Activated CD4-positive, alpha-beta T cell treated with anti-CD3 and anti-CD28 coated beads, Interleukin-2, amount 50 U/mL, for 24 hours (primary cell): ENCODE measurements at places on chromosomes 4 and X.

GRCh38 chr4:154406018-154406795 lies 85.4 kb downstream of the DCHS2 start:
- no peak for DNase-seq

DNA sequence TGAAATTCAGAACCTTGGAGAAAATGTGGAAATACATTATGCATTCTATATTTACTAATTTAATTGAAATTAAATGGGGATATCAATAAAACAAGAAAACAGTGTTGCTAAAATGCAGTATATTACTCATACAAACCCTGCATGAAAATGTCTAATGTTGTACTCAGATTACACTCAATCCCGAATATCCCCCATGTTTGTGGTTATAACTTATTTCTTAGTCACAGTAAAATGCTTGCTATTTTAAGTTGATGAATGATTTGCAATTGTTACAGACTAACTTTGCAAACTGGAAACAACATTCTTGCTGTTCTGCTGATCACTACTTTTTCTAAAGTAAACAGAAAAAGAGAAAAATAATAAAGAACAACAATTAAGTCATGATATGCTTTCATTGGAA lies 33.1 kb upstream of the ANXA10 start:
- no peak for DNase-seq

DNA sequence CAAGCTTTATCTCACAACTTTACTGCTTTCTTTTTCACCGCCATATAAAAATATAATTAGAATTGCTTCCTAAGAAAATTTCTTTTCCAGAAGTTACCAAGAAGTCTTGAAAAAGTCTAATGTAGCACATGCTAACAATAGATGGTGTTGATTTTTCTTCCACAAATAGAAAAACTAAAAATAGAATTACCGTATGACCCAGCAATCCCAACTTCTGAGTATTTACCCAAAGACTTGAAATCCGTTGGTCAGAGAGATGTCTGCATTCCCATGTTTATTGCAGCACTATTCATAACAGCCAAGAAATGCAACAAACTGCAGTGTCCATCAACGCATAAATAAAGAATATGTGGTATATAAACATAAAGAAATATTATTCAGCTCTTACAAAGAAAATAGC lies 17.8 kb upstream of the EDNRA start:
- no peak for DNase-seq

DNA sequence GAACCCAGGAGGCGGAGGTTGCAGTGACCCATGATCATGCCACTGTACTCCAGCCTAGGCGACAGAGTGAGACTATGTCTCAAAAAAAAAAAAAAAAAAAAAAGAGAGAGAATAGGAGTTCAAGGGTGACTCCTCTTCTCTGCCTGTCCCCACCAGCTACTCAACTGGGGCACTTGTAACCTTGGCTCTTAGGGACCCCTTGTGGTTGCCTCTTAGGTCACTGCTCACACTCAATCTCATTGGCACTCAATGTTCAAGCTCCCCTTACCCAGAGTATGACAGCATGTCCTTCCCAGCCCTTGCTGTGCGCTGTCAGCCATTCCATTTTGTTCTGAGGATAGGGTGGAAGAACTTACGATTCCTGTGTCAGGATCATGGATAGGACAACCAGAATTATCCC lies 82.4 kb upstream of the BEND4 start:
- no peak for DNase-seq

- DNase-seq: no peak
These were observed 65.7 kb upstream of the STX18 start for GRCh38 chr4:4607336-4608213.

DNA sequence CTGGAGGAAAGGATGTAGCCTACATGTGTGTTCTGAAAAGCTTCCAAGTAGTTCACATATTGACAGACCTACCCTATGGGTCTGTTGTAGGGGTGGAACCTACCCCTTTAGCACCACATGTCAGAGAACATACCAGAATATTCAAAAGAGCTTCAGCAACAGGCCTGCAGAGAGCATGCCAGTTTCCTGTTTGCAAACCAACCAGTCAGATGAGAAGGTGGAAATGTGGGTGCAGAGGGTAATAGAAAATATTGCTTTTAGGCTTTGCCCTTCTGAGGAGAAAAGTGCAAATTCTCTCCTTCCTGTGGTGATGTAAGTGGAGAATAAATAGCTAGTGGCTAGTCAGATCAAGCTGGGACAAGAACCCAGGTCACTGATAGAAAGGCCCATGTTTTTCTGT lies 16.4 kb downstream of the INTS6L start:
- DNase-seq: no peak

DNA sequence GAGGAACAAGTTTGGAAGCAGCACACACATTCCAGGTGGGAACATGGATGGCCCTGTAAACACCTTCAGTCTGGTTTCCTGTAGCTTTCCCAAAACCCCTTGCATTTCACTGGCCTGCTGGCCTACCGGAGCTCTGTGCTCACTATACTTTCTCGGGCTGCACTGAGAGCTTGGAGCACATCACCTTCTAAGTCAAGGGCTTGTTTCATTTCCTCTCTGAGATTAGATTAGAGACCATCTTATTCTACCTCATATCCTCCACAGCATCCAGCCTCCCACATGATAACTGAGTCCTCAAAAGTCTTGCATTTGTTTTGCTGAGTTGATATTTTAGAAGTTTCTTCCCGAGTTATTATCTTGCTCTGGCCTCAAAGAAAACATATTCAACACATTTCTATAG lies 147.7 kb downstream of the RASL11B start:
- no peak for DNase-seq

GRCh38 chr4:177555007-177555574 lies 112.9 kb upstream of the AGA start:
- DNase-seq: no peak

GRCh38 chr4:76607846-76608245 lies 172.8 kb downstream of the SHROOM3 start:
- no peak for DNase-seq

DNA sequence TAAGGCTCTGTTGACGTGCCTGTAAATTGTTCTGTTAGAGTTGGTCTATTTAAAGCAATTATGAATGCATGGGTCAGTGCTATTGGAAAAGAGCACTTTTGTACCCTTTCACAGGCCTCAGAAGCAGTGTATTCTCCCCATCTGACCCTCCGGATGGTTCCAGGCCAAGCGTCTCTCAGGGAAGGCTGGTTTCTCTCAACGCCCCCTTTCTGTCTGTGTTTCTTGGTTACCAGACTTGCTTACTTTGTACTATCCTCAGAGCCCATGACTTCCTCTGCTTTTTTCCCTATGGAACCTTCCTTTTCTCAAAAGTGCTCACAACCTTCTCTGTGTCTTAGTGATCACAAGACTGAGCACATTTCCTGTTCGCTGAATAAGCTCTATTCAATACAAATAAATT lies 559.3 kb upstream of the ZFP42 start:
- no peak for DNase-seq

GRCh38 chr4:188282471-188283232 lies 143.4 kb downstream of the TRIML1 start:
- DNase-seq: no peak

GRCh38 chr4:40124690-40125089 lies 68.0 kb downstream of the N4BP2 start:
- no peak for DNase-seq

- no peak for DNase-seq
These were observed 1.3 kb downstream of the LCORL start for GRCh38 chr4:18020145-18020670.

- DNase-seq: no peak
These were observed 41.9 kb upstream of the PDLIM3 start for GRCh38 chr4:185576962-185577950.

DNA sequence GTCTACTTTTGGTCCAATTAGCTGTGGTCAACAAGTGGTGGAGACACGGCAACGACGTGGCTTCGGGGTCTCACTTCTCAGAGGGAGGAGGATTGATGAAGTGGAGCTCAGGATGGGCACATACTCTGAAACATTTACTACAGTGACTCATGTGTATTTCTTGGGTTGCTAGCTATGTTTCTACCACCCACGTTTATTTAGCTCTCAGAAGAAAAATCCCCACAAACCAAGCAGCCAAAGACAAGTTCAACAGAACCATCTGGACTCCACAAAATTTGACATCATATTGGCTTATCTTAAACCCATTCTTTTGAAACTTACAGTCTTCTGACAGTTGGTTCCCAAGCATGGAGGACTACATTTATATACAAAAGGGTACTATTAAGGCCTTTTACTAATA lies 158.0 kb downstream of the CBLL2 start:
- DNase-seq: no peak

DNA sequence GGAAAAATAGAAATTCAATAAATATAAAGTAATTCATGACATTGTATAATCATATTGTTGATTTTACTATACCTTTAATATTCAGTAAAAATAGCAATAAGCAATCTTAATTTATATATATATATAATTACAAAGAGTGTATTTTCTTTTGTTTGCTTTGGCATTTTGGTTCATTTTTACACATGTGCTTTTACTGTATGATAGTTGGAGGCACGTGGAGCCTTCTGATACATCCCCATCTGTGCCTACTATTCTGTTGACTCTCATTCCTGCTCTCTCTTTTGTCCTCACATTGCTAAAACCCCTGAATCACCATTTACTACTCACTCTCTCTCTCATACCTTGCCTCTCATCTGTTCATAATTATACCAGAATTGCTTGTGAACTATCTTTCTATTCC lies 106.4 kb upstream of the NDST4 start:
- no peak for DNase-seq

DNA sequence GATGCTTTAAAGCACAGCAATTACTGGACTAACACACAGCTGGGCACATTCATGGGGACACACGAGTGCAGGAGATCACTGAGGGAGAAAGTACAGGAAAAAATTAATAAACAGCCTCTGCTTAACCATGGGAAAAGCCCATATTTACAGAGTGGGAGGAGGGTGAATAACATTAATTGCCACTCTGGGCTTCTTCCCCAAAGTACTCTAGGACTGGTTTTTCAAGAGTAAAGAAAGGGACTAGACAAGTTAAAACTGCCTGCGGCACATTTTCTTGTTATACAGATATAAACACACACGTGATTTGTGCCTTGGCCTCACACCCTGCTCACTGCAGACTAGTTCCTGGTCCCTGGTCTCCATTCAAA lies 179.7 kb upstream of the TET2 start:
- no peak for DNase-seq

GRCh38 chr4:175823015-175823742 lies 11.1 kb upstream of the GPM6A start:
- DNase-seq: no peak

GRCh38 chrX:21973321-21974010 lies 33.0 kb downstream of the SMS start:
- DNase-seq: no peak

DNA sequence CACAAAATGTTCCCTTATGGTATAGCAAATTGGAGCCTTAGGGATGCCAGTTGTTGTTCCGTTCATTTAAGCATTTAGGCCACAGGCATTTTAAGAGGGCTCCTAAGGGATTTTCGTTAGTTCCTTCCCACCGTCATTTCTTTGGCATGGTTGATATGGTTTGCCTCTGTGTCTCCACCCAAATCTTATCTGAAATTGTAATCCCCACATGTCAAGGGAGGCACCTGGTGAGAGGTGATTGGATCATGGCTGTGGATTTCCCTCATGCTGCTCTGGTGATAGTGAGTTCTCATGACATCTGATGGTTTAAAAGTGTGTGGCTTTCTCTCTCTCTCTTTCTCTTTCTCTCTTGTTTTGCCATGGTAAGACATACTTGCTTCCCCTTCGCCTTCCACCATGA lies 104.1 kb downstream of the ASB9 start:
- DNase-seq: no peak

DNA sequence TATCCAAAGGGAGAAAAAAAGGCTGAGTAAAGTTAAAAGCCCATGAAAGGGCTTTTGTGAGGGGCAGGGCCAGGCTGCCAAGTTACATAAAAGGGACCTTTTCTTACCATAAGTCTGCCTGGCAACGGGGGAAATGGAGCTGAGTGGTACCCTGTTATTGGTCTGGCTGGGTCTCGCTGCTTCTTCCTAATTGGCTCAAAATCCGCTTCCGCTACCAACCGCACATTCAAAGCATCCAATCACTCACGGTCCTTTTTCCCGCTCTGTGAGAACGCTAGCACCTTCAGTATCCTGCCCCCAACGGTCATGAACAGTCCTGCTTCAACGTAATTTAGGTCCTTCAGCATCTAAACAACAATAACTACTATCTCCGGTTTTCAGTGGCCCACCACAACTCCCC lies 611 bp downstream of the TEX11 start:
- no peak for DNase-seq

GRCh38 chr4:127309369-127310102 lies 323.2 kb upstream of the INTU start:
- no peak for DNase-seq

GRCh38 chr4:138892483-138893407 lies 122.8 kb upstream of the NOCT start:
- no peak for DNase-seq

GRCh38 chrX:68196939-68197791 lies 236.1 kb downstream of the OPHN1 start:
- DNase-seq: no peak

DNA sequence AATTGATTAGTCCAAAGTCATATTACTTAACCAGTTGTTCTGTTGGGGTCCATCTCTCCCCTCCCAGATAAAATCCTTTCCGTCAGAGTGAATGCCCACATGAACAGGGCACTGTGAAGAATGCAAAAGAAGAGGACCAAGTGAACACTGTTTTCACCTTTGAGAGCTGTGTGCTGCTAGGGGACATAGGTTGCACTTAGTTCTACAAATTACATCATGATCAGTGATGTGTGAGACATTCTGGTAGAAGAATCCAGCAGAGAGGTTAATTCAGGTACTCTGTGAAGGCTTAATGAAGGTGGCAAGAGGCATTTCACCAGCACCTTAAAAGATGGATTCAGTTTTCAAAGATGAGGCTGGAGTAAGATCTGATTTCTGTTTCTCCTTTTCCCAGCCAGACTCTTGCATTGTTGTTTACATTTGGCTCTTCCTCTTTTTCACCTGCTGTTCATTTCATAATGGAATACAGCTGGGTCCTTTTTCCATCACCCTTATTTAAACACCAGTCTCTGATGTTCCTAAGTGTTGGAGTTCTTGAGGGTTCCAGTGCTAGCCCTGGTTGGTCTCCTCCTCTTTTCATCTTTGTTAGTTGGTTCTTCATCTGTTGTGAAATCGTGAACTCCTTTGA lies 10.9 kb downstream of the GAB1 start:
- DNase-seq: no peak

GRCh38 chrX:86421771-86422170 lies 273.5 kb downstream of the DACH2 start:
- DNase-seq: no peak

DNA sequence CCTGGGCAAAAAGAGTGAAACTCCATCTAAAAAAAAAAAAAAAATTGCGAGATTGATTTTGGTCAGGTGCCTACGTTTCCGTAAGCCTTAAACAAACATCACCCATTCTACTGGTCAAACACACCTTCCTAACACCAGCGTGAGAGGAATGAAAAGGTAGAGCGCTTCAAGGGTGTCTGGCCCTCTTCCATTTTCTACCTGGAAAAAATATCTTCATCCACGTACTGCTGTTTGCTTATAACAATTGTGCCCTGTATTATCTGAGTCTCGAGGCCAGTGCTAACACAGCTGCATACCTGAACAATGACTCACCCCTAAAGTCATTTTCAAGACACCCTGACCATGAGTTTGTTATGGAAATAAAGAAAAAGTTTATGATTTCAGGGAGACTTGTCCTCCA lies 13.9 kb downstream of the TMSB4X start:
- DNase-seq: no peak

GRCh38 chr4:186885289-186885688 lies 161.6 kb upstream of the FAT1 start:
- DNase-seq: no peak
